ENCODE measurements at places on chromosomes 3 and 15.

DNA sequence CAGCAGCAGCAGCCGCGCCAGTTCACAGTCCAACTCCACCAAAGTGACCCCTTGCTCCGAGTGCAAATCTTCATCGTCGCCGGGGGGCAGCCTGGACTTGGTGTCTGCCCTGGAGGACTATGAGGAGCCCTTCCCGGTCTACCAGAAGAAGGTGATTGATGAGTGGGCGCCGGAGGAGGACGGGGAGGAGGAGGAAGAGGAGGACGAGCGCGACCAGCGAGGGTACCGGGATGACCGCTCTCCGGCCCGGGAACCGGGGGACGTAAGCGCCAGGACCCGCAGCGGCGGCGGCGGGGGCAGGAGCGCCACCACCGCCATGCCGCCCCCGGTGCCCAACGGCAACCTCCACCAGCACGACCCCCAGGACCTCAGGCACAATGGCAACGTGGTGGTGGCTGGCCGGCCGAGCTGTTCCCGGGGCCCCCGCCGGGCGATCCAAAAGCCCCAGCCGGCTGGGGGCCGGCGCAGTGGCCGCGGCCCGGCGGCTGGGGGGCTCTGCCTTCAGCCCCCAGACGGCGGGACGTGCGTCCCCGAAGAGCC is 224.1 kb upstream of the IL12A start:
- no peak for DNase-seq

- no peak for DNase-seq
These were observed 23.0 kb upstream of the ANP32A start for GRCh38 chr15:68843425-68844311.

GRCh38 chr15:80087104-80087503 is 27.6 kb downstream of the ZFAND6 start:
- DNase-seq: no peak

DNA sequence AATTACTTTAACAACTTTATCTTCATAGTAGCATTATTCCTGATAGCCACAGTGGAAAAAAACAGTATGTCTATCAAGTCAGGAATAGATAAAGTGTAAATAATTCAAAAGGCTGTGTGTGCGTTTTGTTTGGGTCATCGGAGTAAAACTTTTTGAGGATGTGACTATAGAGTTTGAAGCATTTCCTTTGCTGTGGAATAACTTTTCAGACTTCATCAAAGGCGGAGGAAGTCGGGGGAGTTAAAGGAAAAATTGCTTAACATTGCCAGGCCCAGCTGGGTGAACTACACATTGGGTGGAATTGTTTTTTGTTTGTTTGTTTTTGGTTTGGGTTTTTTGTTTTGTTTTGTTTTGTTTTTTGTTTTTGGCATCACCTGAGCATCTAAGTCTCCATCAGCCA is 70.4 kb upstream of the CRTC3 start:
- no peak for DNase-seq

- no peak for DNase-seq
These were observed 15.6 kb upstream of the MAGEL2 start for GRCh38 chr15:23663232-23663631.
